ENCODE measurements at places on chromosomes 3 and 15.

DNA sequence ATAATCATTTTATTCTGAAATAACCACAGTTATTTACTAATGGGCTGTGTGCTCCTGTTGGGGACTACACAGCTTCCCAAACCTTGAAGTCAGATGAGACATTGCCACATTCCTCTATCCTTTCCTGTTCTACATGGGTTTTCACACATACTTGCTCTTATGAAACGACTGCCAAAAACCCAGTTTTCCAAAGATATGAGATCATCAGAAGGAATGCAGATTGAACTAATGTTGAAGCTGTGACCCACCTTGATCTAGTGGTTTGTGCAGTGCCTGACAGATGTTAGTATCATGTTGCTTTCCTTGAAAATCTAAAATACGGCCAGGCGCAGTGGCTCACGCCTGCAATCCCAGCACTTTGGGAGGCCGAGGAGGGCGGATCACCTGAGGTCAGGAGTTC is 144.6 kb downstream of the VGLL4 start:
- no peak for DNase-seq

DNA sequence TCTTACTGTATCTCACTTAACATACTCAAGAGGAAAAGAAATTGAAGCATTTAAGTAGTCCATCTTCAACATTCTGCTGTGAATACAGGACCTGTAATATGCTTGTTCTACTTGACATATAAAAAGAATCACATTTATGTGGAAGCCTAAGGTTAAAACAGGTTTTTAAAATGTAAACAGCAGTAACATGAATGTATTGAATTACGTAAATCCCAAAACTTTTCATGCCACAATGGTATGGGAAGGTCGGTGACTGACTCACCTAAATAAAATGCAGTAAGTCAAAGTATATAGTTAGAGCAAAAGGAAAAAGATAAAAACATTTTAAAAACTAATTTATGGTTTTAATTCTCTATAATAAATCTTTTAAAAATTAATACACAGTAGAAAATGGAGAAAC is 115.7 kb upstream of the TJP1 start:
- DNase-seq: no peak

- DNase-seq: no peak
These were observed 519.7 kb upstream of the FRG2C start for GRCh38 chr3:75144406-75144805.

- DNase-seq: no peak
These were observed 25.0 kb downstream of the KCNMB2 start for GRCh38 chr3:178561239-178561638.

- DNase-seq: no peak
These were observed 9.7 kb upstream of the RIOX2 start for GRCh38 chr3:97981886-97982285.

GRCh38 chr3:181755959-181756358 is 44.2 kb downstream of the SOX2 start:
- no peak for DNase-seq

- no peak for DNase-seq
These were observed 6.4 kb upstream of the TBC1D2B start for GRCh38 chr15:78083687-78084448.

GRCh38 chr3:167051421-167051820 is 328.7 kb downstream of the ZBBX start:
- DNase-seq: no peak

DNA sequence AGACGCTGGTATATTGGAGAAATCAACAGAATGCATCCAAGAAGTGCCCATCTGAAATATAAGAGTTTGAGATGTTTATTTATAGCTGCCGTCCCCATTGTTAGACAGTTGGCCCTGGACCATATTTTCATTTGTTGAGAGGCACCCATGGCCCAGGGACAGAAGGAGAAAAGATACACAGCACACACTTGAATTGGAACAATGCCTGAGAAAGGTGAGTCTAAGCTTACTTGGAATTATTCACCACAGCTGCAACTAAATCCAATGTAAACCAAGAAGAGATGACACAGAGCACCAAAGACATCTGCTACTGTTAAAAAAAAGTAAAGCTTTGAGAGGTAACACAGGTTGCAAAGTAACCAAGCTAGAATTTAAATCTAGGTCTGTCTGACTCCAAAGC is 525.5 kb upstream of the NAALADL2 start:
- DNase-seq: no peak

GRCh38 chr3:35723480-35724097 is 84.3 kb downstream of the ARPP21 start:
- DNase-seq: no peak

DNA sequence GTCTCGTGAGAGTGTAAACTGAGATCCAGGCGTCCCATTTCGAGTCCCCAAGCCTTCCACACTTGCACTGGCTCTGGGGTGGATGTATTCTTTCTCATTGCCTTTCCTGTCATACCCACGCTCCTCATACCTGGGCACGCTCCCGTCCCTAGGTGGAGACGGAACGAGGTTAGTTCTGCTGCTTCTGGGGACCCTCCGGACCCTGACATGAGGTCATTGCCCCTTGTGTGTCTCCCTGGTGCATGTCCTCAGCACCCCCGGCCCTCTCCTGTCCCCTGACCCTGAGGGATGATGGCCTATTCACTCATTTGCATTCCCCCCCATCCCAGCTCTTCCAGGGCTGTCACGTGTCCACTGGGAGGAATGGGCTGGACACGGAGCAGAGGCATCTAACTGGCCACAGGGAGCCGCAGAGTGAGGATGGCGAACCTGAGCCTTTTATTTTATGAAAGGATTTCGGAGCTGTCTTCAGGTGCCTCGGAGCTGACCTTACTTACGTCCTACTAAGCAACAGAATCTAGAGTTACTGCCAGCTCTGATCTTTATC is 8.2 kb downstream of the NIPA1 start:
- no peak for DNase-seq

GRCh38 chr15:42695527-42696071 is 41.3 kb downstream of the CDAN1 start:
- no peak for DNase-seq

DNA sequence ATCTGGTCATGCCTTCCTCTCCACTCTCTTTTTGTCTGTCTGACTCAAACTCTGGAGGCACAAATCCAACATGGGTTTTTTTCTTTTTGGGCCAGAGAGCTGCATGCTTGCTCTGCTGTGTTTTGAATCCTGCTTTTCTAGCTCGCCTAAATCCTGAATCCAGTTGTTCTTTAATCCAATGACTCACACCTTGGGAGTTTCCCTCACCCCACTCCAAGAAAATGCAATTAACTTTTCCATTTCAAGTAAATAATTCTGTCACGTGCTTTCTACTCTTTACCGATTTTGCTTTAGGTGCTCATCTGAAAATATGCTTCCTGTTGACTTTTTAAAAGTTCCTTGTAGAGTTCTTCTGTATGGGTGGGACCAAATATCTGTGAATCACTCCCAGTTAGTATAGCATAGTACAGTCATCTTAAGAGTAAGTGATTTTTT is 47.6 kb downstream of the SLMAP start:
- peak; percentile 30 for DNase-seq

DNA sequence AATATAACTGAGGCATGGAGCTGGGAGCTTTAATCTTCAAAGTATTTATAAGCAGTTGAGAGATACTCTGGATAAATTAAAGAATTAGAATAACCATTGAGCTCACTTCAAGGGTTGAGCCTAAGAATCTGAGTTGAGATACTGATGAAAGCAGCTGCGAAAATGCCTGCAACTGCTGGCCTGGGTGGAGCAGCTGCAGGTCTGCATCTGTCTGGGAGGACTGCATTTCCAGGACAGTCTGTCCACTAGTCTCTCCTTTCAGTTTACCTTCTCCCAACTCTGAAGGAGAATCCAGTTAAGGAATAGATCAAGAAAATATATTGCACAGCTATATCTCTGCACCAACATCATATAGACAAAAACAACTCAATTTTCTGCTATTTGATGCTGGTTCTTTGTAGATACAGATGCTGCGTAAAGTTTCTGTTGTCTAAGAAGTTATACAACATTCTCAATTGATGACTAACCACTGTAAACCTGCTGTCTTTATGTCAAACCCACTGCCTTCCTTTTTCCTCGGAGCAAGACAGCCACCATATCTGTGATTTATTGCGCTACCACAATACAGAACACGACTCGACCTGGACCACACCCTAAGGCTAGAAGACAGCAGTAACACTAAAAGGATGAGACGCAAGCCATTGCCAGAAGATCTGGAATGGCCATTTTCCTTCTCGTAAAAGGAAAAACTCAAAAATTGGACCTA is 245.1 kb downstream of the MAGI1 start:
- no peak for DNase-seq

- no peak for DNase-seq
These were observed 589 bp downstream of the ANAPC13 start for GRCh38 chr3:134485075-134485717.

DNA sequence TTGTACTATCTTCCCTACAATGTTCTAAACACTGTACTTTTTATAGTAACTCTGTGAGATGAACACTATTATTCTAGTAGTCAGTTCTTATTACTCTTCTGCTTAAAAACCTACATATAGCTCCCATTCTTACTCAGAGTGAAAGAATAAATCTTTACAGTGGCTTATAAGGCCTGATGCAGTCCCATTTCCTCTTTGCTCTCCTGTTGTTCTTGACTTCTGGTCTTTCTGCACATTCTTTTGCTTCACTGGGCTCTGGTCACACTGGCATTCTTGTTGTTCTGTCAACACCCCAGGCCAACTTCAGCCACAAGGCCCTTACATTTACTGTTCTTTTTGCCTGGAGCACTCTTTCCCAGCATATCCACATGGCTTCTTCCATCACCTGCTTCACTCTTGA is 58.2 kb upstream of the TP63 start:
- no peak for DNase-seq

DNA sequence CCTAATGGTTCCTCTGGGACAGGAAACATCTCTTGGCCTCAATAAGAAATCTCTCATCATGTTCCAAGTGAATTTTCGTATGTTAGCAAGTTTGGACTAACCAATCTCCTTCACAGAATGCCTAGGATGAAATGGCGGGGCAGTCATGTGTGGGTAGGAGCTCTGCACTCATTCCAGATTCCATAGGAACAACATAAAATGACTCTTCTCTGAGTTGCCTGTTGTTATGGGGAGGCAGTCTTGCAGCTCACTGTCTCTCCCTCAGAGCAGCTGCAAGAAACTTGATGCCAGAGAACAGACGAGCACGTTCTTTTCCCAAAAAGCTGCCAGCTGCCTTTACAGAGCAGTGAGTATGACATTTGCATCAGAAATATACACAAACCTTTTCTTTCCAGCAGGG is 34.1 kb downstream of the SPATA12 start:
- peak; percentile 57 for DNase-seq

- no peak for DNase-seq
These were observed 9.8 kb downstream of the GPR27 start for GRCh38 chr3:71763426-71763825.

GRCh38 chr15:41855261-41855961 is 16.8 kb downstream of the PLA2G4B start:
- DNase-seq: no peak

GRCh38 chr3:64385277-64385676 is 160.0 kb upstream of the PRICKLE2 start:
- DNase-seq: no peak

- no peak for DNase-seq
These were observed 106.5 kb upstream of the ADPGK start for GRCh38 chr15:72890043-72890442.

DNA sequence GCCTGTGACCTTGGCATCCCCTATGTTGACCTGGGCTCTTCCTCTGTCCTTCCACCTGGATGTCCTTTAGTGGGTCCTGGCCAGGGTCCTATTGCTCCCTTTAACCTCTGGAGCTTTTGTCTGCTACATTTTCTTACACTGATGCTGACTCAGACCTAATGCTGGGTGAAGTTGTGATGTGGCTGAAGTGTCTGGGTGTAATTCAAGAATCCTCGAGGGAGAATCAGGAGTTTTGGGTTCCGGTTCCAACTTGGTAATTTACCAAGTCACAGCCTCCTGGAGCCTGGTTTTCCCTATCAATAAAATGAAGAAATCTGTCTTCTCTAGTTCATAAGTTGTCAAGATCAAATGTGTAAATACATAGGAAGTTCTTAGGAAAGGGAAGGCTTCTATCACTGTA is 25.6 kb downstream of the CEP19 start:
- no peak for DNase-seq

- DNase-seq: no peak
These were observed 72.9 kb upstream of the SLC6A1 start for GRCh38 chr3:10919636-10920035.

DNA sequence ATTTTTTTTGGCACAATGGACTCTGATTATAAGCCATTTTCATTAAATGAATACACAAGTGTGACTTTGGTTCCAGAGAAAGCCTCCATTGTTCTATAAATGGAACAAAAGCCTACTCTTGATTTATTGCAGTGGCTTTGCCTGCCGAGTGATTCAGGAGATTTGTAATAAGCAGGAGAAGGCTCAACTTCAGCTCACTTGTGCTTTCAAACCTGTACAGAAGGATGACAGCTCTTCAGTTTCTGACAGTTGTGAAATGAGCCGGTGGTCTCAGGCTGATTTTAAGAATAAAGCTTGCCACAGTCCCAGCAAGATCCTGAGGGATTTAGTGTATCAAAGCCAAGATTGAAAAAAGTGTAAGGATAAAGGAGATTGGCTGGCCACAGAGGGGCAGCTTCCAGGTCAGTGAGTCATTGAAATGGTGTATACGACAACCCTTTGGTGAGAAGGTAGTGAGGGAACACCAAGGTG is 438.8 kb upstream of the TGFBR2 start:
- no peak for DNase-seq

DNA sequence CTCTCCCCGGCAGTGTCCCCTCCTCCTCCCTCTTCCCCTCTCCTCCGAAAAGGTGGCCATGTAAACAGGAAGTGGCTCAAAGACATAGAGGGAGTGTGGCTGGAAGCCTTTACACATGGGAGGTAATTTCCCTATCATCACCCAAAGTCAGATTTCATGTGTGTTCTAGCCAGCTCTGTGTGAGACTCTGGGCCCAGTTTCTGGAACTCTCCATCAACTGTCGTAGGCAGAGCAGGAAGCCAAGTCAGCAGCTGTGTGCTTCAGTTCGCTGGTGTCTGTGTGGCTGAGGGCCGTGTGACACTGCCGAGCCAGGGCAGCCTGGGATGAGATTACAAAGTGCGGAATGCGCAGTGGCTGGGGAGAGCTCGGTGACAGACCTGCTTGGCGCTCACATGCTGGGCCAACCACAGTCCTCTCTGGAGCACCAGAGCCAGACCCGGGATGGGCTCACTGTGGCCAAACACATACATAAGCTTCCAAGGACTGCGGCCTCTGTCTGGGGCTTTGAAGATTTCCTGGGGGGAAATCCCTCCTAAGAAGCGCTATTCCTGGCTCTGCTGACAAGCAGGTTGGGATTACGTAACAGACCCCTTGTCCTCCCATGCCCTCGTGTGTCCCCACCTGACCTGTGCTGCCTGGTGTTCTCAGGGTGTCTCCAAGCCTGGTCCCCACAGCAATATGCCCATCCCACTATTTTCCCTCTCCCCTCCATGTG is 50.7 kb downstream of the UMPS start:
- peak; percentile 94 for DNase-seq

DNA sequence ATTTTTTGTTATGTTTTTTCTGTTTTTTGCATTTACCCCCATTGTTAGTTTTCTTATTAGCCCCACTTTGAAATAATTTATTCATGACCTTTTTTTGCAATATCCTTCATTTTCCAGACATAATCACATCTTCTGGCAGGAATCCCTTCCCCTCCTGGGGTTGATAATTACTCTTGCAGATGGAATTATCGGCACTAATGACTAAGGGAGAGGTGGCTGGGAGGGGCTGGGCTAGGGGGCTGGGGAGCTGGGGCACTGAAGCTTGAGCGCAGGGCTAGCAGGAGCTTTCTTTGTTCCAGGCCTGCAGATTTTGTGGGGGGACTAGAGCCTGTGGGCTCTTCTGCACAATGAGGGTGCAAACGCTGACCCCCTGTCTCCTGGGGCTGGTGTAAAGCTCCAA is 77.8 kb downstream of the RAB11A start:
- no peak for DNase-seq

All from left lung (tissue), 14 donors.